DMS79 treated with DMSO at 0.1 percent for 48 hours (cell line): ENCODE measurements at places on chromosomes 5 and 9.
A peak's percentile ranks its signal among the peaks of the same experiment; 100 is the strongest.

DNA sequence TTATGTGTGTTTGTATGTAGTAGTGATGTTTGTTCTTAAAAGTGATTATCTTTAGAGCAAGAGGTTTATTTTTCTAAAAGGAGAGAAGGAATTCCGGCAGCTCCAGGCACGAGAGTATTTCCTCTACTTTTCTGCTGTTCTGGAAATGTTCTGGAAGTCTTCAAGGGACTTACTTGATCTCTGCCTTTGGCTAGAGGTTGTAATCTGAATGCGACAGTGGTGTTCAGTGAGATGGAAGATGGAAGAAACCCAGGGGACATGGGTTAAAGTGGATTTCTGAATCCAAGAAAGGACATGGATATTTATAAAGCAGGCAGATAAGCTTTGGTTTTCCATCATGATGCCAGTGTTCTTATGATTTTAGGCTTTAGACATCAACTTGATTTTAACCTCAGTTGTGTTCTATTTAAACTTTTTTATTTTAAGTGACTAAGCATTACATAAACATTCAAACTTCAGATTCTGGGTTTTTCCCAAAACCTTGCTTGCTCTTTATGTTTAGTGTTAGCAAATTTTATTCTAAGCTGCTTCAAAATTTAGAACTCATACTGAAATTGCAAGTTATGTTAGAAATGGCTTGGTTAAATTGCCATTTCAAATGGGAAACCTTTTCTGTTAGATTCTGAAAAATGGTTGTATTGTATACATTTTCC is 3.6 kb downstream of the GPR21 start:
- DNase-seq, result no peak

GRCh38 chr9:130451509-130452388 is 7.0 kb downstream of the ASS1 start:
- peak; percentile 92 for DNase-seq

- no peak for DNase-seq
These were observed 5.2 kb upstream of the GRK6 start for GRCh38 chr5:177421062-177421798.

DNA sequence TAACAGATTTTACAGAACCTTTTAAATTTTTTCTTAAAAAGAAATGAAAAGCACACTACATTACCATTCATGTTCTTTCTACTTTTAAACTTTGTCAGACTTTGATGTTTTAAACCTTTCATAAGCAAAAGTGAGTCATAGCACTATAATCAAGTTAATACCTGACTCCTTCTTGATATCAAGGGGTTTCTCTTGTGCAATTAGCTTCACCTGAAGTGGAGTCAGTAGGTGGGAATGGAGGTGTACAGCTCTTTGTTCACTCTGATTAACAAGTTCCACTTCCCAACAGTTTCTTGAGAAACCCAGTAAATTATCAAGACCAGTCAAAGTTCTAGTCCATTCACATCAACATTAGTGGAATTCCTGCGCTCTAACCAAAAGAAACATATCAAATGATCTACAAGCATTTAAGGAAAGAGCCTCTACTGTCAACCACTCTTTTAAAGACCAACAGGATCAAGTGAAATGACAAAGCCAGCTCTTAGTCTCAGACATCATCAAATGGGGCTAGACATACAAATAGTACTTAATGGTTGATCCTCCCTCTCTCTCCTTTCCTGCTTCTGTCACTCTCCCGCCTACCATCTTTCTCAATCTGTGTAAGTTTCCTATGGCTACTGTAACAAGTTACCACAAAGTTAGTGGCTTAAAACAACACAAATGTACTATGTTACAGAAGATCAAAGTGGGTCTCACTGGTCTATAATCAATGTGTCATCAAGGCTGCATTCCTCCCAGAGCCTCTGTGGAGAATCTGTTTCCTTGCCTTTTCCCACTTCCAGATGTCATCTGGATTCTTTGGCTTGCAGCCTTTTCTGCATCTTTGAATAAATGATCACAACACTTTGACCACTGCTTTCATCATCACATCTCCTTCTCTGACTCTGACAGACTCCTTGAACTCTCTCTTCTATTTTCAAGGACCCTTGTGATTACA is 68.0 kb downstream of the HINT1 start:
- DNase-seq, result no peak

DNA sequence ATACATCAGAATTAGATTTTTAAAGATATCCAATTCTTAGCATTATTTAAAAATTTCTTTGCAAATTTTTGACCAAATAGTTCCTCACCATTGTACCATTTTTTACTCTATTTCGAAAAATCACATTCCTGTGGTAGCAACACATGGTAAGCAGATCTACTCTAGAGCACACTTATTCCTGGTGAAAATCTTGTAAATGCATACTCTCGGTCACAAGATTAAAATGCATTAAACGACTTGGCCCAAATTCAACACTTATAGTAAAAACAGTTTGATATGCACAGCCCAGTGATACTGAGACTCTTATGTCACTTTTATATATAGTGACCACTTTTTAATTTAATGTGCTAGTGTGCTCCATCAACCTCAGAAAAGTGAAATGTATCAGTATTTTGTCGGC is 208.8 kb upstream of the TARS1 start:
- no peak for DNase-seq

- DNase-seq, result no peak
These were observed 279.6 kb downstream of the ARRDC3 start for GRCh38 chr5:91103353-91104061.

GRCh38 chr5:124179819-124180218 is 566.6 kb downstream of the ZNF608 start:
- DNase-seq, result no peak

DNA sequence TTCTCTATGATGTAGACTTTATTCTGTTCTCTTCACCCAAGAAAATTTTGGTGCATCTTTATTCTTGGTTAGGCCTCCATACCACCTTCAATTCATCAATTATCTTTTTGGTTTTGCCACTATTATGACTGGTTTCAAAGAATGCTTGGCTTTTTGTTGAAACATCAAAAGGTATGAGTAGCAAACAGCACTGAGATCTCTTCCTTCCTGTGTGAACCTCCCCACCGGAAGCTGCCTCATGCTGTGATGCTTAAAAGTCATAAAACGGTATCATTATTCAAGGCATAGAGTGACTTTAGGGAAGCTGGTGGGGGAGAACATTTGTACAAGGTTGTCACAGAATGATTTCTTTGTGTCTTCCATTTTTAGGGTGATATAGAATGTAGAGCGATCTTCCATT is 70.6 kb downstream of the IQGAP2 start:
- DNase-seq, result no peak

- no peak for DNase-seq
These were observed 175.1 kb upstream of the PITX1 start for GRCh38 chr5:135208903-135209721.

DNA sequence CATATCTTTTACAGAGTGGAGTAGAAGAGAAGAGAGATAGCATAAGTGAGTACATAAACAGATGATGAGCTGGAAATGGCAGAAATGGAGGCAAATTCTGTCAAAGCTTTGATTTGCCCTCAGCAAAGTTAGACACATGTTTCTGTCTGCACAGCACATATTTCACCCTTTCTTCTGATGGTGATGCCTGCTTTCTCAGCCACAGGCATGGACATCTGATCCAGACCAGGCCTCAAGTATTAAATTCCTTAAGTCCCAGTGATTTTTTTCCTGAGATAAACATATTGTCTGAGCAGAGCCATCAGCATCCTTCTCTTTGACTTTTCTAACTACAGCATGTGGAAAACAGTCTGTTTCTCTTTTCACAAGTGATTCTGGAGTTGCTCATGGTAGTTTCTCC is 409.8 kb downstream of the MAN2A1 start:
- DNase-seq, result no peak

DNA sequence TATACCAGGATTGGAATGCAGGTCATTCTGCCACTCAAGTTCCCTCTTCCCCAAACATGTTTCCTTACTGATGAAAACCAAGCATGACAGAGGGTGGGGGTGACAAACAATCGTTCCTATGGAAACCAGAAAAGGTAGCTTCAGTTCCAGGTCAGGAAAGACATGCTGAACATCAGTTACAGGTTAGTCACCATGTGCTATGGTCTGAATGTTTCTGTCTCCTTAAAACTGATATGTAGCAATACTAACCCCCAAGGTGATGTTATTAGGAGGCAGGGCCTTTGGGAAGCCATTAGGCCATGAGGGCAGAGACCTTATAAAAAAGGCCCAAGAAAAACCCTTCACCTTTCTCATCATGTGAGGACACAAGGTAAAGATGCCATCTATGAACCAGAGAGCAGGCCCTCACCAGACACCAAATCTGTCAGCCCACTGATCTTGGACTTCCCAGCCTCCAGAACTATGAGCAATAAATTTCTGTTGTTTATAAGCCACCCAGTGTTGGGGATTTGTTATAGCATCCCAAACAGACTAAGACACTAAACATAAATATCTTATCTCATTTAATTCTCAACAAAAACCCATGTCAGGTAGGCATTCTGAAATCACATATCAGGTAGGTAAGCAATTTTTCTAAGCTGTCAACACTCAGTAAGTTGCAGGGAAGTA is 15.7 kb upstream of the SH3RF2 start:
- no peak for DNase-seq

GRCh38 chr9:102499468-102499867 is 495.7 kb upstream of the CYLC2 start:
- no peak for DNase-seq

- DNase-seq, result no peak
These were observed 36.9 kb upstream of the TXN start for GRCh38 chr9:110293248-110293647.

GRCh38 chr9:107342476-107343161 is 59.5 kb downstream of the RAD23B start:
- no peak for DNase-seq

DNA sequence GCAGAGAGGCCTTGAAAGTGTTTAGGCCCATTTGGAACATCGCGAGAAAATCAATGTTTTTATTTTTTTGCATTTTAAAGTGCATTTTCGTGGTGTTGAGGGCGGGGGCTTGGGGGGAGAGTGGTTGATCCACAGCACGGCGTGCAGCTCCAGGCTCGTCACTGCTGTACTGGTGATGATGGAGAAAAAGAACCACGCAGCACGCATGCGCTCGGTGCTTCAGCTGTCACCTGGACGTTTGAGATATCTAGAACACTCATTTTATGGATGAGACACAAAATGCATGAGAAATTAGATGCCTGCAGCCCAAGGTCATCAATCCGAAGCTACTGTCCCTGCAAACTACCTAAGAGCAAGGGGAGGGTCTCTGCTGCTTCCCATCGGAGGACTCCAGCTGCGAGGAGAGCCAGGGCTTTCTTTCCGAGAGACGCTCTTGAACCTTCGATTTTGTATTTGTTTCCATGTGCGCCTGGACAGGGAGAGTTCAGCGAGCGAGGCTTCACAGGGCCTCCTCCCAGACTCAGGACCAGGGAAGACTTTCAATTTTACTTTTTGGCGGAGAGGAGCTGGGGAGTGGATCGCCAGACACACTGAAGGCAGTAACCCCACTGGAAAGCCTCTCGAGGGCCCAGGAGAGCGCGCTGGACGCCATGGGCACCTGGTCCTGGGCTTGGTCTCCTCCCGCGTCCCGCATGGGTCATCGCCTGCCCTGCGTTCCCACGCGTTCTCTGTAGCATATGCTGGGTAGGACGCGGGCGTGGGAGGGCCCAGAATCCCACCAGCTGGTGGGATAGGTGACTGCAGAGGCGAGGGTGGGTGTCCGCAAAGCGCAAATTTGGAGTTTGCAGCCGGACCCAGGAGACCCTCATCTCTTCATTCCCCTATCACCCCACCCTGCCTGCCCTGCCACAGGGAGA is 2.5 kb downstream of the DMRT2 start:
- DNase-seq, result no peak

- DNase-seq, result no peak
These were observed 70.0 kb upstream of the IL17B start for GRCh38 chr5:149448831-149449714.

GRCh38 chr5:60340965-60341471 is 358.9 kb downstream of the DEPDC1B start:
- peak; percentile 89 for DNase-seq

- no peak for DNase-seq
These were observed 454.4 kb upstream of the ACTBL2 start for GRCh38 chr5:57937025-57937424.

DNA sequence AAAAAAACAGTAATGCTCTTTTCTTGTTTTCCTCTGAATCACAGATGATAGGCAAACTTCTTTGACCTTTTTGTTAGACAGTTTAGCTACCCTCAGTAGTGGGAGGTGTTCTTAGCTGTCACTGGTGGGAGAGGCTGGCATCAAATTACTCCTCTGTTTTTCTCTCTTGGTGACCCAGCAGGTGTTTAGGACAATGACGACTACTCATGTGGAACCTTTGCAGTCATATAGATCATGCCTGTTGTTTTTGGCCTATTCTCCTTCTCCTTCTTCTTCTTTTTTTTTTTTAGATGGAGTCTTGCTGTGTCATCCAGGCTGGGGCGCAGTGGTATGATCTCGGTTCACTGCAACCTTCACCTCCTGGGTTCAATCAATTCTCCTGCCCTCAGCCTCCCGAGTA is 15.4 kb upstream of the NPR2 start:
- DNase-seq, result peak; percentile 89

DNA sequence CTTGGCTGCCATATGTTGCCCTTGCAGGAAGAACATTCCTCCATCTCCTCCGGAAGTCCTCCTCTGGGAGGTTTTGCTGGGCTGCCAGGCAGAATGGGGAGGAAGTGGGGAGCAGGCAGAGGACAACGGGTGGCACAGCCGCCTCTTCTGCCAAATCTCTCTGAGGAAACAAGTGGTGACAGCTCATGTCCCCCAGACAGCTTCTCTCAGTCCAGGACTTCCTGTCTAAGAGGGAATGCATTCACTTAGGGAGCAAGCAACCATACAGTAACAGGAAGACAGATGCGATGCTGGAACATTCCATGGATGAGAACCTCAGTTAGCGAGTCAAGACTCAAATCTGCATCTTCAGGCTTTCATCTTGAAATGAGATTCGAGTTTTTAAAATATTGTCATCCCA is 701.0 kb downstream of the SEMA5A start:
- no peak for DNase-seq

DNA sequence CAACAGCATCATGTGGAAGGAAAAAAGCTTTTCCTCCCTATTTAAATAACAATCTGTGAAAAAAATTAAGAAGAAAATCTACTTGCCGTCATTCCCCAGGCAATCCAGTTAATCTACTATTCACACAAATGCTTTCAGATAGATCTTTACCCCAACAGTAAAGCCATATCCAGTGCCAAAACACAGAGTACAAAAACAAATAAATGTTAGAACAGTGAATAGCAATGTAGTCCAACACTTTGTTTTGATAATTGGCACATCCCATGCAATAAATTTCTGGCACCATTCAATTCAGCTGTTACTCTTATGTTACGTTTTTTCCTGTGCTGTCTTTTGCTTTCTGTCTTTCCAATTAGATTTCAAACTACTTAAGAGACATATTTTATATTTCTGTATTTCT is 2245.5 kb upstream of the WWC1 start:
- no peak for DNase-seq

DNA sequence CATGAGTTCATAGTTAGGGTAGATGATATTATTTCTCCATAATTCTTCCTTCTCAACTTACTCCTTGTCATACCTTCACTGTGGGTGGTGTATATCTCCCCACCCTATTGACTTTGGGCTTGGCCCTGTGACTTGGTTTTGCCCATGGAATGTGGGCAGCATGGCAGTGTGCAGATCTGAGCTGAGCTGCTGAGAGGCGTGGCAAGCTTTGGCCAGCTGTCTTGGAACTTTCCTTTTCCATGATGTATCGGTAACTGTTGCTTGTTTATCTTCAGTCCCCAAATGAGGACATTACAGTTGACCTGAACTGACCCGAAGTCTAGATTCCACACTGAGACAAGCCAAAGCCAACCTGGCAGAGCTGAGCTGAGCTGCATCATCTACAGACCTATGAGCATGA is 70.4 kb downstream of the RALGPS1 start:
- DNase-seq, result no peak
